ENCODE measurements at places on chromosomes 2 and 18.

DNA sequence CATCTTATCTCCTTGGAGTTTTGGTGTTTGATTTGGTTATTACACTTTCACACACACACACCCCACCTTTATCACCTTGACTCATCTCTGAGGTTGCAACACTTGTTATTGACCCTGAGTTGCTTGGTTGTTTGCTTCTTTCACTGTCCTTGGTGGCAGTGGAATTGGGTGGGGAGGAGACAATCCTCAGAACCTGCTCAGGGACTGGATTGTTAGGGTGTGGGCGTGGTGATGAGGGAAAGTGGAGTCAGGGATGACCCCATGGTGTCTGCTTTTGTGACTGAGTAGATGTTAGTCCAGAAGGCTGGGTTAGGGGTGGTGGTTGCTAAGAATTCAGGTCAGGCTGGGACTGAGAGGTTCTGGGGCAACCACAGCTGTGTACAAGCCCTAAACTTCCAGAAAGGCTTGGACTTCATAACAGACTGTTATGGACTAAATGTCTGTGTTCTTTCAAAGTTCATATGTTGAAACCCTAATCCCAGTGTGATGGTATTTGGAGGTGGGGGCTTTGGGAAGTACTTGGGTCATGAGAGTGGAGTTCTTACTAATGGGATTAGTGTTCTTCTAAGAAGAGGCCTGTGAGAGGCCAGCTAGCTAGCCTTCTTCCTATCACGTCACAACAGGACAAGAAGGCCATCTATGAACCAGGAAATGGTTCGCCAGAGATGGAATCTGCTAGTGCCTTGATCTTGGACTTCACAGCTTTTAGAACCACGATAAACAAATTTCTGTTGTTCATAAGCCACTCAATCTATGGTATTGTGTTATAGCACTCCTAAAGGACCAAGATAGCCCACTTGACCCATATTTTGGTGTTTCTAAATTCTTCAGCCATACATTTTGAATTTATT, 3.4 kb upstream of the DIS3L2 start:
- no peak for DNase-seq

- no peak for DNase-seq
Measured at GRCh38 chr18:55272510-55273243, 313.4 kb upstream of the CCDC68 start.

DNA sequence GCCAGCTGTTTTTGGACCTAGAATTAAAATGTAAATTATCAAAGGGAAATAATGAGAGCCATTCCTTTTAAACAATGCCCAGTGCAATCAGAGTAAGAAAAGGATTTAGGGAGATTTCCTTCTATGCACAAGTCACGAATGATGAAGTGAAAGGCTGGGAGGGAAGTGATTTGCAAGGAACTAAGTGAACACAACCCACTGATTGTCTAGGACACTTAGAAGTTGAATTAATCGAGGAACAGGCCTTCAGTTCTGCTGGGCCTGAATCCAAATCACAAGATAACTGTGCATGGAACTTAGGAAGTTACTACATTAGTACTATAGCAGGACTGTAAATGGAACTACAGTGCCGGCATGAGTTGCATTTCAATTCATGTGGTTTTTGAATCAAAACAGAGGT, 17.7 kb downstream of the MAP2 start:
- no peak for DNase-seq

DNA sequence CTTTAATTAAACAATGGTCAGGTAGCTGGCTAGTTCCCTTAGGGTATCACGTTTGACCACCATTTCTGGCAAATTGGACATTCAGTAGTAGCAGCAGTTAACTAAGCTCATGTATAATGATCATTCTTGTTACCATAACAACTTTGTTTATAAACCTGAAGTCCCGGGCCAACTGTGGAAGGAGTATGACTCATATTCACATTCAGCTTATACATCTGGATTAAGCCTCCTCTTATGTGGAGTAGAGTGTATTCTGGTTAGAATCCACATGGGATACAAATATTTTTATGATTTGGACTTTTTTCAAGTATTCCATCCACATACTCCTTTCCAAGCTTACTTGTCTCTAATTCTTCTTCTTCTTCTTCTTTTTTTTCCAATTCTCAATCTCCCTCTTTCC, 70.3 kb upstream of the ZSWIM2 start:
- DNase-seq = no peak

GRCh38 chr2:203404996-203405395, 76.8 kb downstream of the ABI2 start:
- no peak for DNase-seq

GRCh38 chr2:8578335-8579244, 103.3 kb upstream of the ID2 start:
- no peak for DNase-seq

DNA sequence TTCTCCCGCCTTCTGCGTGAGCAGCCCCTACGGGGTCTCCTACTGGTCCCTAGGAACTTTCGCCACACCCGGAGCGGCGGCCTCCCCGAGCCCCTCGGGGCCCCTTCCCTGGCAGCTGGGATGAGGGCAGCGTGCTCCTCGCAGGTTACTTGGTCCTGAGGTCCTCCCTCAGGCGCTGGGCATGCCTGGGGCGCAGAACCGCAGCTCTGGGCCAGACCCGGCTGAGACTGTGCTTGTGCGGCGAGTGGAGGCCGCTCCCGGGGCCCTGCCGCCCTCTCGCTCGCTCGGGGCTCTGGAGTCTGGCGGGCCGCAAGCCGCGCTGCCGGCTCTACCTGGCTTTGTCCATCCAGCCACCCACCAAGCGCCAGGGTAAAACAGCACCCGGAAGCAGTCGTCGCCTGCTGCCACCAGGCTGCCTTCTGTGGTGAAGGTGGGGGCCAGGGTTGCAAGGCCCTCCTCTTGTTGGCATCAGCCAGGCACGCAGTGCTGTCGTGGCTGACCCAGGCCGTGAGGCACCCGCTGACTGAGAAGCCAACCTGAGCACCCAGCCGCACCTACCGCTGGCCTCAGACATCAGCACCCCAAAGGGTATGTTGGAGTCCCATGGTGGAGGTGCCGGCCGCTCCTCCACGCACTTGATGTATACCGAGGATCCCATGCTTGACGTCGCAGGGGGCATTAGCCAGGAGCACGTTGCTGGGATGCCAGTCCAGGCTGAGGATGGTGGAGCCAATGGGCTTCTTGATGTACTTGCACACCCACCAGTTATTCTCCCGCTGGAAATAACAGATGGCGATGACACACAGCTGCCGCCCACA, 46.1 kb upstream of the PTH2R start:
- DNase-seq = no peak

DNA sequence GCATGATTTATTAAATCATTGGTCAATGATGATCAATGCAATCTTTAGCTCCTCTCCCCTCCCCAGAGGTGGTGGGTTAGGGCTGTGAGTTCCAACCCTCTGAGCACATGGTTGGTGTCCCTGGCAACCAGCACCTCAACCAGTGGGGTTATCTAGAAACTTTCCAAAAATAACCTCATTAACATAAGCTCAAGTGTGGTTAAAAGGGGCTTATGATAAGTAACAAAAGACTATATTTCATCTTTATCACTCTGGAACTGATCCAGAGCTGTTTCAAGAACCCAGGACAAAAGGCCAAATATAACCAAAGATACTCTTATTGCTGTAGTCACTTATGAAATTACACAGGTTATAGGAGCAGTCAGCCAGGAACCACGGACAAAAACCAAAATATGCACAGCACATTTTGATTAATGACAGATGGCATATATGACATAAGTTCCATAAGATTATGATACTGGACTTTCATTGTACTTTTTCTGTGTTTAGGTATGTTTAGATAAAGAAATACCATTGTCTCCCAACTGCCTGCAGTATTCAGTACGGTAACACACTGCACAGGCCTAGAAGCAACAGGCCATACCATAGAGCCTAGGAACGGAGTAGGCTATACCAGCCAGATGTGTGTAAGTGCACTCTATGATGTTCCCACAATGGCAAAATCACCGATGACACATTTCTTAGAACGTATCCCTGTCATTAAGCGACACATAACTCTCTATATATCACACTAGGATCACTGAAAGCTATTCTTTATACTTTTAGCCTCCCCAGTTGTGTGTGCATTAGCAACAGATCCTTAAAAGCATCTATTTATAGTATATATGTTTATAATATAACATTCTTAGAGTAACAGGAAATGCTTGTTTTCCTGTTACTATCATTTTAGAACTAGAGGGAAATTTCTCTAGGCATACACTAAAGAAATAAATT, 31.9 kb downstream of the KIDINS220 start:
- DNase-seq = no peak

- DNase-seq = peak; percentile 48
Measured at GRCh38 chr2:148602885-148603561, 41.5 kb upstream of the EPC2 start.
